Right lobe of liver (tissue), 6 donors: ENCODE measurements at places on chromosomes 3 and 15.

DNA sequence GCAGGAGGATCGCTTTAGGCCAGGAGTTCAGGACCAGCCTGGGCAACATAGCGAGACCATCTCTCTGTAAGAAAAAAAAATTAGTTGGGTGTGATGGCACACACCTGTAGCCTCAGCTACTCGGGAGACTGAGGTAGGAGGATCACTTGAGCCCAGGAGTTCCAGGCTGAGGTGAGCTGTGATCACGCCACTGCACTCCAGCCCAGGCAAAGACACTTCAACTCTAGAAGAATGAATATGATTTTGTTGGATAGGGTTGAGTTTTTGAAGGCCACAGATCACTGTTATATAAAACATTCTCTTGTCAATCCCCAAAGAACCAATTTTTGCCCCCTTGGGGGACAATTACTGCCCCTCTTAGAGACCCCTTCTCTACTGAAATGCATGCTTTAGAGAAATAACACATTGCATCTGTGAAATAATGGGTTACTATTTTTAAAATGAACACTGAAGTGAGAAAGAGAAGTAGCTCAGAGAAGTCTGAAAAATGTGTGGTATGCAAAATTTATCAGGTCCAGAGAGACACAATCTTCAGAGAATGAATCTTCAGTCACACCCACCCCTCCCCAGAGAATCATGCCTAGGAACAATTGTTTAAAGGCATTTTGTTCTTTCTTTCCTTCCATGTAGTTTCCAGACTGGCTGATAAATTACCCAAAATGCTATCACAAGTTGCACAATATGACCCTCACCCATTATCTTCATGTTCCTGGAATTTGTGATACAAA lies 42.7 kb downstream of the METTL6 start:
- DNase-seq, result no peak

GRCh38 chr3:48919215-48920138 lies 835 bp downstream of the ARIH2 start:
- peak; percentile 50 for DNase-seq

GRCh38 chr3:113712129-113712528 lies 15.7 kb upstream of the USF3 start:
- no peak for DNase-seq

DNA sequence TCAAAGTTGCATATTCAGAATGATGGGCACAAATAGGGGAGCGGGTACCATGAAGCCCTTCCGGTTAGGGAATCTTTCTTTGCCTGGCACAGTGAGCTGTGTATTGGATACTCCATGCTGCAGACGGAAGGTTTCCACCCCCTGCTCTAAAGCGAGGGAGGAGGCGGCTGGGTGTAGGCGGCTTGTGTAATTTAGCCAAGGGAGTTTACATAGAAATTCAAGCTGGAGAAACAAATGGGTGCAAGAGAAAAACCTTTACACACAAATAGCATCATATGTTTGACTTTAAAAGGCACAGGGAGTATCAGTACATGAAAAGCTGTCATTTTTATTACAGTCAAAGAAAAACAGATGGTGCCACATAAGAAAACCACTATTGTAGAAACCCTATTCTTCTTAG lies 59.3 kb upstream of the ADCY5 start:
- DNase-seq, result no peak

DNA sequence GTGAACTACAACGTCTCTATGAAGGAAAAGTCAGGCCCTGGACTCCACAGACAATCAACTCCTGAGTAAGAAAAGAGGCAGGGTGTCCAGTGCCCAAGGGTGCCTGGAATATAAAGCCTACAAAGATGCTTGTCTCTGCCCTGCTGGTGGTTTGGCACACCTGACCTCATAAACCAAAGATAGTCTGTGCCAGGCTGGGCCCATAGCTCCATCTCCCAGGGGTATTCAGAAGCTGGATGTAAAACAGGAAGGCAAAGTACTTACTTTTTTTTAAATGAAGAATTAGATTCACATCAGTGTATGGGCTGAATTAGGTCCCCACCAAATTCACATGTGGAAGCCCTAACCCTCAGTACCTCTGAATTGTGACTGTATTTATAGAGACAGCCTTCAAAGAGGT lies 66.6 kb upstream of the HERC1 start:
- DNase-seq, result peak; percentile 0

GRCh38 chr3:44318891-44319311 lies 19.7 kb upstream of the TCAIM start:
- DNase-seq, result no peak

GRCh38 chr3:143167969-143168854 lies 48.6 kb downstream of the CHST2 start:
- DNase-seq, result no peak

DNA sequence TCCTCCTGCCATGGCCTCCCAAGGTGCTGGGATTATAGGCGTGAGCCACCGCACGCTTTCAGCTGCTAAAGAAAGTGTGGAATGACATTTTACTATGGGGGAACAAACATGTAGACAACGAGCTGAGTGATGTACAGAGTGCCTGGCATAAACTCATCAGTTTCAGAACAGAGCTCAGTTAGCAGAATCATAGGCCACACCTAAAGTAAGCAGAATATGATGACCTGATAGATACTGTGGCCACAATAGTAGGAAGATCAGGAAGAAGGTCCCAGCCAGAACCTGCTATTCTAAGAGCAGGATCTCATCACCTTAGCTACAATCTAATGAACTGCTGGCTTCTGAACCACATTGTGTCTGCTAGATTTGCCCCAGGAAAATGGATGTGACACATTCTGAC lies 158.3 kb downstream of the TPRG1 start:
- DNase-seq, result no peak

GRCh38 chr3:134619884-134620445 lies 30.9 kb downstream of the KY start:
- DNase-seq, result no peak

DNA sequence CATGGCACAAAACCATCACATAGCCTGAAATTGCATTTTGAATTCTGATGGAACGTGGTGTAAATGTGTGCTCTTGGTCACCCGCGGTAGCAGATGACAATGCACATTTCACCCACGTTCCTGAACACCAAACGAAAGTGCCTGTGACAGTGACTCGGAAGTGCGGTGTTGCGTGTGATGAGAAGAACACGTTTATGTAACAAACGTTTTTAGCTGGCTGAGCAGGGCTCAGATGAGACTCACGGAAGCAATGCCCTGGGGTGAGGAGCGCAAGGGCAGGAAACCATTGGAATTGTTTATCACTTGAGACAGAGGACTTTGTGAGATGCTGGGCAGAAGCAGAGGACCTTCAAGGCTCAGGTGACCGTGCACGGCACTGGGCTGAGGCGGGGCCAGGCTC lies 449.2 kb upstream of the CFAP20DC start:
- no peak for DNase-seq

DNA sequence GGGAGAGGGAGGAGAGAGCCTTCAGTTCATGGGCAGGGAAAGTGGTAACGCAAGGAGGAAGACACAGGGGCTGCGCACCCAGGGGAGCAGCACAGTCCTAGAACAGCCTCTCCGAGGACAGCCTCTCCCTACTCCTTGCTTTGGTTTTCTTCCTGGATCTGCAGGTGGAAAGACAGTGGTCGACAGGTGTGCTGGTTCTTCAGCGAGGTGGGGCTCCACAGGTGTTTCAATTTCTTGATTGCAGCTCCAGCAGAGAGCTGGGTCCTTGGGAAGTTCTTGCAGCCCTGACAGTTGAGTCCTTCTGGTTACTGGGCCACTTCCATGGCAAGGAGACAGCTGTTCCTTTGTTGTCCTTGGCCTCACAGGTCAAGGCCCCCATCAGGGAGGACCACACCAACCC lies 220.7 kb upstream of the NR2F2 start:
- DNase-seq, result no peak

- no peak for DNase-seq
These were observed 307.3 kb upstream of the SATB1 start for GRCh38 chr3:18732474-18732873.

DNA sequence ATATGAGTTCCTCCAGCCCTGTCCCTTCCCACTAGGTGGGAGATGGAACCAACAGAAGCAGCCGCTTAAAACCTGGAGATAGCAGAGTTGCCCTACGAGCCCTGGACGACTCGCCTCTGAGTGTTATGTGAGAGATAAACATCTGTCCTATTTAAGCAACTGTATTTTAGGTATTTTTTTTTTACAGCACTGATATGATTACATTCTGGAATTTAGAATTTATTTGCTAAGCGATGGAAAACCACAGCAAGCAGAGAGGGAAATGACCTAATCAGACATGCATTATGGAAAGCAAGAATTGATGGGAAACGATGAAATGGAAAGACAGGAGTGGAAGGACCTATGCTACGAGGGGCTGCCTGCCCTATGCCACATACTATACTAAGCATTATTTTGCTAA lies 379.0 kb upstream of the IL12A start:
- no peak for DNase-seq

DNA sequence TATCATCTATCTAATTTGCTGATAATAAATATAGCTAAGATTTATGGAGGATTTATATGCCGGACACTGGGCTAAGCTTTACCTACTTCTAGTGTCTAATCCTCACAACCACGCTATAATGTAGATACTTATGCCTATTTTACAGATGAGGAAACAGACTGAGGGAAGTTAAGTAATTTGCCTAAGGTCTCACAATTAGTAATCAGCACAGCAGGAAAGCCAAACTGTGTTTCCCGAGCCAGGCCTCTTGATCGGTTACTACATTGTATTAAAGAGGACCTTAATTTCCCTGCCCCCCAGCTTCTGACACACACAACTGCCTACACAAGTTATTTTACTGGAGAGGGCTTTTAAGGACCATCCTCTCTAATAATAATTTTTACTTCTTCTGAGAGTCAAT lies 40.9 kb downstream of the ONECUT1 start:
- no peak for DNase-seq

- DNase-seq, result no peak
These were observed 32.1 kb upstream of the TIMP4 start for GRCh38 chr3:12190832-12191231.

- no peak for DNase-seq
These were observed 142.5 kb downstream of the FILIP1L start for GRCh38 chr3:99971761-99972160.

DNA sequence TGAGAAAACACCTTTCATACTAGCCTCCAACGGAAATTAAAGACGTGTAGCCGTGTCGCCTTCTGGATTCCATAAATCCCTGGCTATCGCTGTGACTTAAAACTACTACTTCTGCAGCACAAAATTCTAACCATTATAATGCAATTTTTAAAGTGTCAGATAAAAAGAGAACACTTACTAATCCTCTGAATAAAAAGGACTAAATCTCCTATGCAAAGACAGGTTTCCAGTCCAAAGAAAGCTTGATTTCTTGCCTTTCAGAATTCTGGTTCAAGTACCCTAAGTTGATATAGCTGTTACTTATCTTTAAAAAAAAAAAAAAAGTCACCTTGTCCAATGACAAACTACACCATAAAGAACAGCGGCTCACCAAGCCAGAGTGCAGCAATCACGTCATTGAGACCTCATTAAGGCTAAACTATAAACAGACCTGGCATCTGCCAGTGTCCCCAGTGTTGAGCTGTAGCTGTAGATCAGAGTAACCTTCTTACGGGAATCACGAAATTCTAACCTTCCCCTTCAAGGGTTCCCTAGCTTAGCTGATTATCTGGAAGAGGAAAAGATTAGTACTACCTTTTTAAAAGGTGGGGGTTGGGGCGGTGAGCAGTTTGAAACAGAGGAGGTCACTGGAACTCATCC lies 2.2 kb downstream of the ABCC5 start:
- DNase-seq, result no peak

GRCh38 chr3:106482451-106482850 lies 613.6 kb upstream of the CBLB start:
- no peak for DNase-seq

DNA sequence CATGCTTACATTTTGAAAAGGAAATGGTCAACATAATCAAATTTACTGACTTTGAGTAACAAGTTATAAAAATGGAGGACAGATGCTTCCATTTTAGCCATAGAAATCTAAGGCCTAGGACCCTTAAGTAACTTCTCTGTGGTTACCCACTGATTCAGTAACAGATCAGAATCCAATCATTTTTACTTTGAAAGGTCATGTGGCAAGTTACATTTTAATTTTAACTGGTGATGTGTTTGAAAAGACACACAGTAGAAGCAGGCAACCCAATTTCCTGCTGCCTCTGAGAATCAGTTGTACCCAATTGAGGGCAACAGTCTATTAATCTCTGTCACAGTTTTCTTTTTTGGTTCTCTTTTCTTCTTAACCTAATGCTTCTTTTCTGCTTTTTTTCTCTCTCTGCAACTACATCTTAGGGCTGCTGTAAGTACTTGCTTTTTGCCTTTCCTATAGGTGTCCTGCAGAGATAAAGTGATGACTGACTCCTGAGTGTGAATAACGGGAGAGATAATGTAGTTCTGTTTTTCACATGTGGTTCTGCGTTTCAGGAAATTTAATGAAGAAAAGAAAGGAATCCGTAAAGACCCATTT lies 3.3 kb downstream of the ZWILCH start:
- no peak for DNase-seq

GRCh38 chr3:58725326-58725853 lies 58.8 kb upstream of the FAM3D start:
- no peak for DNase-seq

GRCh38 chr15:38524156-38524555 lies 40.5 kb downstream of the RASGRP1 start:
- DNase-seq, result no peak

DNA sequence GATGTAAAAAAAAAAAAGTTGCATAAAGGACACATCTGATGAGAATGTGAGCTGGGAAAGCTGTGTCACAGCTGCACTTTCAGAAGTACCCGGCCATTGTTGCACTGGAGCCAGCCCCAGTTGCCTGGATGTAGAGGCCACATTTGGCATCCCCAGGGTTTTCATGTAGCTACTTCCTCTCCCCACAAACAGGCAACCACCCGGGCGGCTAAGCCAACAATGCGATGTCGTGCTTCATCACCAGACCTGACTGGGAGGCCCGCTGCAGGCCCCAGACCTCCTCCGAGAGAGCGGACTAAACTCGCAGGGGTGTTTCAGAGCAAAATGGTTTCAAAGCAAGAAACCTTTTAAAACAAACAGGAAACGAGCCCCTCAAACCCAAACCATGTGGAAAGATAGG lies 142.3 kb downstream of the TMCO5A start:
- DNase-seq, result no peak

GRCh38 chr3:173529062-173529711 lies 131.6 kb downstream of the NLGN1 start:
- DNase-seq, result no peak

- DNase-seq, result no peak
These were observed 30.7 kb downstream of the NPTN start for GRCh38 chr15:73602446-73602843.

GRCh38 chr3:73503781-73504180 lies 121.0 kb downstream of the PDZRN3 start:
- DNase-seq, result no peak

DNA sequence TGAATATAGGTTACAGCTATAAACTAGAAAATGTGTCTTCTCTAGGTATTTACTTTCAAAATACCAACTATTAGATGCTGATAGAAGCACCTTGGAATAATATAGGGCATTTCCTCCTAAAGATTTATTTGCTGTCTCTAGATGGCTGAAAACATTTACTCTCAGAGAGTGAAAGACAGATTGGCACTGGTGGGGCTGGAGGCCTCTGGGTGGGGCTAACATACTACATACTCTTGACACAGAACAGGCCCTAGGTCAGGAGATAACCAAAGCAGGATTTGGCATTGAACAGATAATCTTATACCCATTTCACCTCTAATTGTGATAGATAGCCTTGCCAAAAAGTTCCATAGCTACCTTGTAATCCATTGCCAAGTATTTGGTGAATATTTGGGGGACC lies 253.3 kb upstream of the TBC1D5 start:
- DNase-seq, result no peak
